ENCODE measurements at places on chromosomes 1 and 21.

DNA sequence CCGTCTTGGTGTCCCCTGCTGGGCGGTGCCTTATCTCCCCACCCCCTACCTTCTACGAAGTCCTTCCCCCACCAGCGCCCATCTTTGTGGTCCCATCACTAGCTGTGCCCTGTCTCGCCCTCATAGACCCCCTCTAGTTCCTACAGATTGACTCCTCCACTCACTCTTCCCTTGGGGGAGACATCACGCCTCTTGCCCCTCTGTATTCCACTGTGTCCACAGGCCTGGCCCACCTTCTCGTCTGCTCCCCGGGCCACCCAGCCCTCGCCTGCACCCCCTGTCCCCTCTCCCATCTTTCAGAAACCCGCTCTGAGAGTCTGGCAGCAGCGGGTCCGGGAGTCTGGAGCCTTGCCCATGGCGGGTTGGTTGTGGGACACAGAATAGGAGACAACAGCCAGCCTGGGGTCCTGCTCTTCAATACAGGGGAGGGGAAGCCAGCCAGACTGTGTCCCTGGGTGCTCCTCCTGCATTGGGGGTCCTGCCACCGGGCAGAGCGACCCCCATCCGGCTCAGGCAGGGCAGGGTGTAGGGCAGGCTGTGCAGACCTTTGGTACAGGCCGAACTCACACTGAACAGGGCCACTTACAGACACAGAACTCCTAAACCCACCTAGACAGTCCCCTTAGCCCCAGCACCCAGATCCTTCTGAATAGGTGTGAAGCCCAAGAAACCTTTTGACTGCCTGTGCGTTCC lies 1.1 kb downstream of the RNF187 start:
- no peak for DNase-seq

DNA sequence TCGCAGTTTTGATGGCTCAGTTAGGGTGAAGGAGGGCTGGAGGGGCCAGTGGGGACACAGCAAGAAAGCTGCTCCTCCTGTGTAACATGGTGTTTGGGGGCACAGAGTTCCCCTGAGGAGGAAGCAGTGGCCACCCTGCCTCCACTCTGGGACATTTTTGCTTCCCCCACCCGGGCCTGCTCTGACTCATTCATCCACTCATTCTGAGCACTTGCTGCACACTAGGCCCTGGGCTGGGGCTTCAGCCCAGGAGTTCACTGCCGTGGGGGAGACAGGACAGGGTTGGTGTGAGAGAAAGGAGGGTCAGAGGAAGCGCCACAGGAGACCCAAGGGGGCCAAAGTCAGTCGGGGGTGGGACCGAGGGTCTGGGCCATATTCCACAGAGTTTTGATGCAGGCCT lies 41.4 kb upstream of the ACOT11 start:
- DNase-seq = no peak

DNA sequence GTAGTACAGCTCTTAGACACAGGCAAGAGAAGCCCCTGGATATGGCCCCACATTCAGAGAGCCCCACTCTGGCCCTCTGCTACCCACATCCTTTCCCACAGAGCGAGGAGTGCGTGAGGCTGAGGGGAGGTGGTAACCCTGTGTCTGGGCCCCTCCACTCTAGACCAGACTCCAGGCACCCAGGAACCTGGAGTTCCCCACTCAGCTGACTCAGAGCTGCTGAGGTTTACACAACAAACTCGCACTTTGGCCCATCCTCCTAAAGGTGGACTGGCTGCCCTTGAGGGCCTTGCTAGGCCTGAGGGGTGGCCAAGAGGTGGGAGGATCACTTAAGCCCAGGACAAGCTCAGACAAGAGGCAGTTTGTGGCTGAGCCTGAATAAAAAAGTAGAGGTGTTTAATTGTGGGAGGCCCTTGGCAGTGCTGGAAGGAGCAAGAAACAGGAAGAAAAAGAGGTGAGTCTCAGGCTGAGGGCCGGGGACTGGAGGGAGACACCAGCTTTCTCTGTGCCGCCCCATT lies 10.7 kb downstream of the MR1 start:
- no peak for DNase-seq

- DNase-seq = no peak
Observed at GRCh38 chr1:183901748-183902330, 96.9 kb downstream of the RGL1 start.

DNA sequence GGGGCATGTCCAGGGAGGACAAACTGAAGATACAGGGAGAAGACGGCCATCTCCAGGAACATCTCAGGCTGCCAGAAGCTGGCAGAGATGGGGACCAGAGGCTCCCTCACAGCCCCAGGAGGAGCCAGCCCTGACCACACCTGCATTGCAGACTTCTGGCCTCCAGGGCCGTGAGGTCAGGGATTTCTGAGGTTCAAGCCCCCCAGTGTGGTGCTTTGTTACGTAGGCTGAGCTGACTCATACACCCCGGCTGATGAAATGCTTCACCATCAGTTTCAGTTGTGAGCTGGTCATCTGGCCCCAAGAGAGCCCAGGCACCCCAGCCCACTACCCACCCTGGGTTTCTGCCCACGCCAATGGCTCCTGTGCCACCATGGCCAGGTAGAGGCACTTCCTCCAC lies 106.4 kb downstream of the SIK1 start:
- no peak for DNase-seq

DNA sequence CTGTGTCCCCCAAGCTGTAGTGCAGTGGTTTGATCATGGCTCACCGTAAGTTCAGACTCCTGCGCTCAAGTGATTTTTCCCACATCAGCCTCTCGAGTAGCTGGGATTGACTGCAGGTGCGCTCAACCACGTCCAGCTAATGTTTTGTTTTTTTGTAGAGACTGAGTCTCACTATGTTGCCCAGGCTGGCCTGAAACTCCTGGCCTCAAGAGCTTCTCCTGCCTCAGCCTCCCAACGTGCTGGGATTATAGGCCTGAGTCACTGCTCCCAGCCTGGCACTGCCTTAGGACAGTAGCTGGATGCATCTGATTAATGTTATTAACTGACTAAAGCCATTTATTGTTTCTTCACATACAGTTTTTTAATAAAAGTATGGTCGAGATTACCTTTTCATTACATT lies 40.2 kb downstream of the RNF11 start:
- DNase-seq = no peak

DNA sequence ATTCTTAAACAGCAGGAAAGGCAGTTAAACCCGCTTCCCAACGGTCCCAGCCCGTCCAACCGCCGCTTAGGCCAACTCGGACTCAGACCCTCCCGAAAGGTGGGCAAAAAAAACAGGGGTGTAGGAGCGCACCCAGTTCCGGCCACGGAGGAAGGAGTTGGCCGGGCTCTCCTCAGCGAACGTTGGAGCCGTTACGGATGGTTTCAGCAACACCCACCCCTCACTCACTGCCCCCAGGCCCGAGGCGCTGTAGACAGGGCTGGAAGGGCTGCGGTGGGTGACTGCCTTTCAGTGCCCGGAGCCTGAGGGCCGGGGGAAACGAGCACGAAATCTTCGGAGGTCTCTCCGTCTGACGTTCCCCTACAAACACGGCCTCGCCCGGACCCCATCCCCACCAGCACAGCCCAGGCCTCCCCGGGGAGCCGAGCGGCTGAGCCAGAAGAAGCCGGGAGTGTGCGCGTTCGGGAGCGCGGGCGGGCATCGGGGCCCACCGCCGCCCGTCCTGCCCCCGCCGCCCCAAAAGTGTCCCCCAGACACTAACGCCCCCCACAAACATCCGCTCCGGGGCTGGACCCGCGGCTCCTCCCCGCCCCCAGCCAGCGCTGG lies 1.3 kb downstream of the KDM5B start:
- no peak for DNase-seq

DNA sequence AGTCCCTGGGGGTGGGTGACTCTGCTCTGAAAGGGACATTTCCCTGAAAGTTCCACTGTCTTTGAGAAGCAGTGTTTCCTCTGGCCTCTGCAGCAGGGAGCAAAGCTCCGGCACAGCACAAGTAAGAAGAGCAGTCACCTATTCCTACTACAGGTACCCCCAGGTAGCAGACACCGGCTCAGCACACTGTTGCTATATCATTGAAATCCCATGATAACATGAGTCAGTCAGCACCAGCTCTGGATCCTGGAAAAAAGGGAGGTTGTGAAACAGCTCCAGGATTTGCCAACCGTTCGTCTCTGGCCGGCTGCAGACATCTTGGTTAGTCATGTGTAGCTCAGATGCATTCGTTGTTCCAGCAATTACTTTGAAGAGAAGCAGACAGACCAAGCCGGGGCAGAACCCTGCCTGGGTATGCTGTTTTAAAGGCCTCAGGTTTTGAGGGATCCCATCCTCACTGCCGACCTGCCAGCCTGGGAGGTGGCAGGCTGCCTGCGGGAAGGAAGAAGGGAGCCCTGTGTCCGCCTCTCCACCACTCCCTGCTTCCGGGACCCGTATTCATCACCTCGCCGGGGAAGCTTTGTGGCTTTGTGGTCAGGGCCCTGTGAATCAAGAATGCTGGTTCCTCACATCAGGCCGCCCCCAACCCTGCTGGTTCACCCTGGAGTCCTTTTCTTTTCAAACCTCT lies 139.2 kb downstream of the CLIC6 start:
- no peak for DNase-seq

- no peak for DNase-seq
Observed at GRCh38 chr1:39332291-39332690, 127.8 kb downstream of the MACF1 start.

- no peak for DNase-seq
Observed at GRCh38 chr1:184190616-184191015, 139.1 kb downstream of the TSEN15 start.

GRCh38 chr1:168178227-168178637 lies 530 bp upstream of the TIPRL start:
- no peak for DNase-seq

DNA sequence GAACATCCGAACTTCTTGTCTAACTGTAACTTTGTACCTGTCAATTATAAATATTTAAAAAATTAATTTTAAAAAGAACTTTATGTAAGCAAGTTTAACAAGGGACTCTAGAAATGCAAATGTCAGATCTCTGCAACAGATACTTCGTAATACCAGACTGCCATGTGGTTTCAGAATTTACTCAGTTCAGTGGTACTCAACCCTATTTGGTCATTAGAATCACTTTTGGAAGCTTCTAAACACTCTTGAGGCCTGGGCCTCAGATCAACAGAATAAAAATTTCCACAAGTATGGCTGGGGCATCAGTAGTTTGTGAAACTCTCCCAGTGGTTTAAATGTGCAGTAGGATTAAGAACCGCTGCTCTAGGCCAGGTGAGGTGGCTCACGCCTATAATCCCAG lies 139.5 kb upstream of the SMYD2 start:
- no peak for DNase-seq

DNA sequence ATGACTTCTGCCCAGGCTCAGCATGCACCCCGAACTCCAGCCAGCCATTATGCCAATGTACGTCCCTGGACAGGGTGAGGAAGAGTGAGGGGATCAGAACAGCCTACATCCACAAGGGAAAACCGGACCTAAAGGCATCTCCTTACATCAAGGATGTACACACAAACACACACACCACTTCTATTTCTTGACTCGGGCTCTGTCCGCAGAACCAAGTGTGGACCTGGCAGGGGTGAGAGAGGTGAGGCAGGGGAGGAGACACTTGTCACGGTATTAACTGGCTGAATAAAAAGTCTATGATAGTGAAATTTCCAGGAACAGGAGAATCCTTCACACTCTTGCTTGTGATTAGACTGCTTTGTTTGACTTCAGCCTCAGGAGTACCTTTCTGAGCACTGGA lies 2.3 kb downstream of the LMOD1 start:
- DNase-seq = no peak

- DNase-seq = no peak
Observed at GRCh38 chr1:80659161-80659560, 1141.6 kb upstream of the ADGRL2 start.

DNA sequence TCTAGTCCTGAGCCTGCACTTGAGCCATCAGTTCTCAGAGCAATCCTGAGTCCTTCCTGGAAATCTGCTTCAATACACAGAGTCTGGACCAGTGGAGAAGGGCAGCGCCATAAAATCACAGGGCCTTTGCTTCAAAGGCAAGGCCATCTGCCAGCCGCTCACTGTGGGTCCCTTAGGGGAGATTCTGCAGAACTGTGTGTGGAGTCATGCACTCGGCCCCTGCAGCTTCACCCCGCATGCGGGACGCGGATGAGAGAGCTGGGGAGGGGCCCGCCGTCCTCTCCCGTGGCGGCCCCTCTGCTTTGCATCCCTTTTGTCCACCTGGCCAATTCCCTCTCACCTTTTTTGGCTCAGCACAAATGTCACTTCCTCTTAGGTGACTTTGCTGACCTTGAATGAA lies 311.2 kb upstream of the VAMP3 start:
- DNase-seq = no peak

- DNase-seq = no peak
Observed at GRCh38 chr1:85584264-85584781, 3.8 kb downstream of the CCN1 start.

- DNase-seq = no peak
Observed at GRCh38 chr1:9825093-9826074, 1.6 kb upstream of the CLSTN1 start.

DNA sequence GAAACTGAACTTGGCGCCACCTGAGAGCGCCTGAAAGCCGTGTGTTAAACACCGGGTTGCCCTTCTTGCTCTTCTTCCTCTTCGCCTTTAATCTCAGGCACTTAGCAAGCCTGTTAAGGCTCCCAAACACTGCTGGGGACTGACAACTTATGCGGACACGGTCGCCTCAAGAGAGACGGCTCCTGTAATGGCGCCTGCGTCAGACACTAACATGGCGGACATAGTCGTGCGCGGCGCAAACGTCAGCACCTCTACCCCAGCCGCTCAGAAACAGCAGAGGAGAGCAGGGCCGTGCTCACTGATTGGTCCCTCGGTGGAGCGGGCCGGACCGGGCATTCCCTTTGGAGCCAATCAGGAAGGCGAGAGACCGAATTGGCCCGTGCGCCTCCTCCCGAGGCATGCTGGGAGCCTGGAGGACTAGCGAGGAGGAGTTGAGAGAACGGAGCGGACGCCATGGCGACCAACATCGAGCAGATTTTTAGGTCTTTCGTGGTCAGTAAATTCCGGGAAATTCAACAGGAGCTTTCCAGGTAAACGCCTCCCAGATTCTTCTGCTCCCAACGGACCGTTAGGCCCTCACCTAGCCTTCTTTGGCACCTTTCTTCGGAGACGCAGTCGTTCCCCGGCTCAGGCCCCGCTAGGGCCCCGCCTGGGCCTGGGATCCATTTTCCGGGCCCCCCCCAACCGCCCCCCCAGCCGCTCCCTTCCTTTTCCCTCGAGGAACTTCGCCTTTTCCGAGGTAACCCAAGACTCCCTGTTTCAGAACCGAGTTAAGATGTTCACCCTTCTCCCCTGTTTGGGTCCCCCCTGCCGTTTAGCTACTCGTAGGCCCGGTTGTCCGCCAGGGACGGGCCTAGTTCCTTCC lies at the start of gene SON:
Gene SON, plus strand, starts transcription at position 399 of the 865 bp plus-strand sequence. Its CDS starts 55 bp downstream, at position 454.
- peak; percentile 99 for DNase-seq

- no peak for DNase-seq
Observed at GRCh38 chr1:12472798-12473551, 145.0 kb downstream of the DHRS3 start.

- DNase-seq = no peak
Observed at GRCh38 chr21:39390212-39390765, 41.4 kb upstream of the HMGN1 start.

DNA sequence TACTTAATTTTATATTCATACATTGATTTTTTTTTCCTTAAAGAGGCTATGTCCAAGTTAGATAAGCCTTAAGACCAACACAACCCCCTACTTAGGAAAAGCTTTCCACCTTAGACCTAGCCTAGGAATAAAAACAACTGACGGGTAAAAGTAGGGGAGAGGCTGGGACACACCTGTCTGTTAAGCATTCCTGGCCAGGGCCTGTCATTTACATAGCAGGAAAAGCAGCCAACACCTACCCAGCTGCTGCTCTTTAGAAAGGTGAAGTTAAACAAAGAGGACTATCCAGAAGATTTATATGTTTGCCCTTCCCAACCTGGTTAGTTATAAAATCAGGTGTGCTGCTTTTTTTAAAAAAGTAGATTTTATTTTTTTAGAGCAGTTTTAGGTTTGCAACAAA lies 29.1 kb upstream of the SAMD13 start:
- DNase-seq = no peak

- DNase-seq = no peak
Observed at GRCh38 chr1:102857251-102857650, 251.1 kb downstream of the COL11A1 start.

Data from NCI-H1694 treated with DMSO at 0.1 percent for 48 hours (cell line).